T-helper 17 cell (primary cell): ENCODE measurements at places on chromosomes 4 and X.

DNA sequence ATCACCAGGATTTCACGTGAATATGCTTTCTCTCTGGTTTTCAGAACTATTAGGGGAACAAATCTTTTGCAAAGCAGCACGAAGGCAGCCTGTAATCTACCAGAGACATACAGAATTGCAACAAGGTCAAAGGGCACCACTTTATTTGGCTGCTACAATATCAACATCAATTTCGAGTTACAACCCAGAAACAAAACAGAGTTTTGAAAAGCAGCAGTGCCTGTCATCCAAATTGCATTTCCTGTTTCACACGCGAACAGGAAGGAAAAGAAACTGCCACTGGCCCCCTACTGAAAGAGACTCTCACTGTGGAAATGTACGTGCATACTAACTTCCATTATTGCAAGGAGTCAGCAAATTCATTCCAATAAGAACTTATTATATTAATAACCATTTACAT, 17.1 kb upstream of the C1QTNF7 start:
- DNase-seq, result no peak

DNA sequence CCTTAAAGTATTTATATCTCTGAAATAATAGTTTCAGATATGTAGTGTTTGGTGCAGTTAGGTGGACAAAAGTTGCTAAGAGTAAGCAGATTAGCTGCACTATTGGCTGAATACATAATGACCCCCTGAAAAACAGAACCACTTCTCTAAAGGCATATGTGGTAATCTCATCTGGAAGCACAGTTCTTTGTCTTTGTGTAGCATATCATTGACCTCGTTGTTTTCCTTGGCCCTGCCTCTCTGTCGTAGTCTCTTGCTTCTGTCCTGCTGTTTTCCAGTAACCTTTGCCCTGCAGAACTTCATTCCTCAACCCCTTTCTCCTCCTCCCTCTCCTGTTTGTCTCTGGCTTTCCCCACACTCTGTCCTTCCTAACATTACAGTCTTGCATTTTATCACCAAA, 41.4 kb downstream of the JADE3 start:
- DNase-seq, result no peak

DNA sequence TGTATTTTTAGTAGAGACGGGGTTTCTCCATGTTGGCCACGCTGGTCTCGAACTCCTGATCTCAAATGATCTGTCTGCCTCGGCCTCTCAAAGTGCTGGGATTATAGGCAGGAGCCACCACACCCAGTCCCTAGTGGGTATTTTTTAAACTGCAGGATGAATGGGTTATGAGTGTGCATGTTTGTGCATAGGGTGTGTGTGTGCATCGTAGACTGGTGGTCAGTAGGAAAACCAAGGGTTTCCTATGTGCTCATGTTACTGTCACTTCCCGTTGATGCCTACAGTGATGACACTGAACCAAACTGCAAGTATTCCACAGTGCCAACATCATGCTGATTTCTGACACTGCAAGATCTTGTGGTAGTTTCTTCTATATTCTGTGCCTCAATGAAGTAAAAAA, 41.1 kb downstream of the DDIT4L start:
- DNase-seq, result no peak

DNA sequence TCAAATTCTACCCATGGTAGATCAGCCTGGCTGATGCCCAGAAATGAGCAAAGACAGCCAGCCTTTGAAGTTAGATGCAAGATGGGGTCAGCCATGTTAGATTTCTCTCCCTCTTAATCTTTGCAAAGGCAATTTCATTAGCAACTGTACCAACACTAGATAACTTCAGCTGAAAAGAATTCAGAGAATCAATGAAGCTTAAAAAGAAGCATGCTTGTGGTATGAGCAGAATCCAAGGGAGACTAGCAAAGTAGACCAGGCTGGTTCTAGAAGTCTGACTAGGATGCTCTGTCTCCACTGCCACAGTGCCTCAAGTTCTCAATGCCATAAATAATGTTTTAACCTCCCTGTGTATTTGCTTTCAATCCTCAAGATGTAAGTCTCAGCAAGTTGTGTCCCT, 247.3 kb downstream of the SLC7A11 start:
- no peak for DNase-seq

DNA sequence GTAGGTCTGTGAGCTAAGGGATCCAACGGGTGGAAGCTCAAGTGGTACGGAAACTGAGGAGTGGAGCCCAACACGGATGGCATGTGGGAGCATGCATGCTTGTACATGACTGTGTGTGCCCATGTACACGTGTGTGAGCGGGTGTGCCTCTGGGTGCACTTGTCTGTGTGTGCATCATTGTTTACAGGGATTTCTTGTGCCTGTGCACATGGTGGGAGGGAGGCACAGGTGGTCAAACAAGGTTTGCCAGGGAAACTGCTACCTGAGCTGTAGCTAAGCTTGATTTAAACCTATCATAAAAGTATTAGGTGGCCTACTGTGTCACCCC, 122.5 kb upstream of the MAMLD1 start:
- DNase-seq, result no peak
